ENCODE measurements at places on chromosomes 13 and 19.

DNA sequence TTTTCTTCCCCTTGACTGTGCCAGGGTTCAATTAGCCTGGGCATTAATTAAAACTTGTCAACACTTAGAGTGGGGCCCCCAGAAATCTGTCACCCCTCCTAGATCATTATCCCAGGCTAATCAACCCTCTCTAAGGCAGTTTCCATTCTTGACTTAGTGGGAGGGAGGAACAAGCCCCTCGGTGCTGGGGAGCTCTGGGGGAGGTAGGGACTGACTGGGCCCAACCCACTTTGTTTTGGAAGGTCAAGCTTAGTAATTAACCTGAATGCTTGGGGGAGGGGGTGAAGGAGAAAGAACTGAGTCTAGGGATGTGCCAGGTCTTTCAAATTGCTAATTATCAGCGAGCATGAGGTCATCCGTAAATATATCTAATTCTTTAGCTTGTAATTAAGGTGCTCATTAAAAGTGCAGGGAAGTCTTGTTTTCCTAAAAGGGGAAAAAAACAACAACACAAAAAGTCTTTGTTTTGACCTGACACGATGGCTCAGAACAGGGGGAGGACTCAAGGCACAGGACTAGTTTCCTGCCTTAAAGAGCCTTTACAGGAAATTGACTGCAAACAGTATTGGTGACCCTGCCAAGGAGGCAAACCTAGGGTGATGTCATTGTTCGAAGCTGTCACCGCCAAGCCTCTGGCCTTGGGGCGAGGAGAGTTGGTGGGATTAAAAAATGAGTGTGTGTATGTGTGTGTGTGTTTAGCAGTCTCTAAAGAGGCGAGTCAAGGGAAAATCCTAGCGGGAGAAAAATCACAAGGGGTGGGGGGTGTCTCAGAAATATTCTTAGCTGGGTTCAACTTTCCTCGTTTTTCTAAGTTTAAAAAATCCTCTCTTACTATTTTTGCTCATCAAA, 19.4 kb downstream of the ACTN4 start:
- no peak for DNase-seq

DNA sequence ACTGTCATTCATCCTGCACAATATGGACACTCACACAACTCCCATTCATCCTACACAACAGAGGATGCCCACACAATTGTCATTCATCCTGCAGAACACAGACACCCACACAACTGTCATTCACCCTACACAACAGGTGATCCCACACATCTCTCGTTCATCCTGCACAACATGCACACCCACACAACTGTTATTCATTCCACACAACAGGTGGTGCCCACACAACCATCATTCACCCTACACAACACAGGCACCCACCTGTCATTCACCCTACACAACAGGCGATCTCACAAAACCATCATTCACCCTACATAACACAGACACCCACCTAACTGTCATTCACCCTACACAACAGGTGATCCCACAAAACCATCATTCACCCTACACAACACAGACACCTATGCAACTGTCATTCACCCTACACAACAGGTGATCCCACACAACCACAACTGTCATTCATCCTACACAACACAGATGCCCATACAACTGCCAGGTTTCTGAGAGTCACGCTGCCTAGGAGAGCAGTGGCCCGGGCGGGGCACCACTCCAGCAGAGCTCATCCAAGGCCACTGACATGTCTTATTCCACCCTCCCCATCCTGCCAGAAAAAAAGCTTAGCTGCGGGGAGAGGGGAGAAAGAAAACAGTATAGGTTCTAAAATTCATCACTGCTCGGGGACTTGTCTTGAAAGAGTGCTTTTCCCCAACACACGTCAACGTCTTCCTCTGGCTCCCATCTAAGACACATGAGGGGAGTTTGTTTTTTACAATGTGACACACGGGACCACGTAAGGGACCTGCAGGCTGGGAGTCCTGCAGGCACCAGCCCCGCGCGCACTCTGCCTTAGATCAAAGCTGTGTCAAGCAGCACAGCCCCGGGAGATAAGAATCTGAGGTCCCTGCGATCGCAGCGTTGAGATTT, 44.0 kb downstream of the KLF2 start:
- no peak for DNase-seq

- no peak for DNase-seq
These were observed 9.1 kb downstream of the ARID3A start for GRCh38 chr19:934865-935479.

DNA sequence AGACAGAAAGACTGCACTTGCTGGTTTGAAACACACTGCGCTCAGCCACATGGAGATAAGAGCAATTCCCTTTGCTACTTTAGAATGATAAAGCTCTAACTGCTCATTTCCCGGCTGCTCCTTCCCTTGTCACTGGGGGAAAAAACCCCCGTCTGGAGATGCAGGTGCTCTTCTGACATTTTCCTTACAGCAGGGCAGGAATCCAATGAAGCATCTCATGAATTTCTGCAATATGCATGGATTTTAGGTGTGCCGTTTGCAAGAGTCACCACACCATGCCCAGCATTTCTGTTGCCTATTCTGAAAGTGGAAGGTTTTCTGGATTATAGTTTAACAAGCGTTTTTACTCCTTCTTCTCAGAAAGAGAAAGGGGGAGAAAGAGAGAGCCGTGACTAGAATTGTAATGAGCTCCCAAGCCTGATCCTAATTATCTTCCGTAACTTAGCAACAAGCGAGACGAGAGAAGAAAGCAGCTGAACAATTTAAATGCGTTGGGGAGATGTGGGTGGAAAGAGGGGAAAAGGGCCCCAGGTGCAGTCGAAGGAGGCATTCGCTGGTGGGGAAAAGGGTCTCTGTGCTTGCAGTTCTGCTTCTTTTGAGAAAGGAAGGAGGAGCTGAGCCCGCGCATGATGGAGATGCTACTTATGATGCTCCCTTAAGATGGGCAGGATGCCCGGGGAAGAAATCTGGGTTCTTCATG, 76.6 kb upstream of the SPATA13 start:
- no peak for DNase-seq

DNA sequence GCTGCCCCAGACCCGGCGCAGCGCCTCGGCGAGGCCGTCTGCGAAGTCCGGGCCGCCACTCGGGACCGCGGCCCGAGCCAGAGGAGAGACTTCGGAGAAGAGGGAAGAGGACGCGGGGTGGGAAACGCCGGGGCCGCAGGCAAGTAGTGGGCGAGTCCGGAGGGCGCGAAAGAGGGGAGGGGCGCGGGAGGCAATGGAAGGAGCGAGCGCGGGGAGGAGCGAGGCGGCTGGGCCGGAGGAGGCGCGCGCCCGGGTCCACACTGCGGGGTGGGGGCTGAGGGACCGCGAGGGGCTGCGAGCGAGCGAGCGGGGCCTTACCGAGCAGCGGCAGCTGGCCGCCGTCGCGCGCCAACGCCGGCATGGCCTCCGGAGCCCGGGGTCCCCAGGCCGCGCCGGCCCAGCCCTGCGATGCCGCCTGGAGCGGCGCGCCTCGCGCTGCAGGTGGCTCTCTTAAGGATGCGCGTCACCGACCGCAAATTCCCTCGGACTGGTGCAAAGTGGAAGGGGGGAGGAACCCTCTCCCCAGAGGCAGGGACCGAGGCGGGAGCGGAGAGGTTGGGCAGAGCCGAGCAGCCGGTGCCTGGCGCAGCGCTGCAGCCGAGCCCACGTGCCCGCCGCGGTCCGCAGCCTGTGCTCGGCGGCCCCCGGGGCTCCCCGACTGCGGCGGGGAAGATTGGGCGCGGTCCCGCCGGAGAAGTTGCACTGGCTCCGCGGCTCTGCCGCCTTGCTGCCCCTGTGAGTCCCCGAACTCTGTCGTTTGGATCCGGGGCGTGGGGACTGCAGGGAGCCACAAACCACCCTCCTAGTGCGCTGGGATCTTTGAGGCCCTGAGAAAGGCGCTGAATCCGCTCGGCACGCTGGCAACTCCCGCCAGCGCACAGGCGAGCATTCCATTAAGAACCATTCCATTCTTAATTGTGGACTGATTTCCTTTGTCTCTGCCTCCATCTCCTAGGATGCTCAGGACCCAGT, at the start of gene FLT3:
Gene FLT3 (minus strand): TSS at position 427 of the 972 bp plus-strand sequence. CDS start 66 bp downstream, at position 361.
- DNase-seq: no peak

- DNase-seq: no peak
These were observed 31.0 kb upstream of the KATNAL1 start for GRCh38 chr13:30338331-30338851.

GRCh38 chr13:49219647-49220035, 497 bp upstream of the MLNR start:
- no peak for DNase-seq

DNA sequence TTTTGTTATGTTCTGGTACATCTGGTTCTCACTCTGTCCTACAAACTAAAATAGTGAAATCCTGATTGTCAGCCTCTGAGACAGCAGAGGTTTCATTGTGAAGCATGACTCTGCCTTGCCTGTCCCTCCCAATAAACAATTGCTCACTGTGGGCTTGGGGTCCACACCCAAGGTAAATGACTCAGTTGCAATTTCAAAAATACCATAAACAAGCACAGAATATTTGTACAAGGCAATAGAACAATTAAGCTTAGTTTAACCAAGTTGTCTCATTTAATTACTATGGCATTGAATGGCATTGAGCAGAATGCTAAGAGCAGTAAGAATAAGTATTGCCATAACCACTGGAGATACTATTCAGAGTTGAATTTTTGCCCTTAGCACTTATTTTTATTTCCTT, 353.6 kb downstream of the SPRY2 start:
- DNase-seq: no peak

DNA sequence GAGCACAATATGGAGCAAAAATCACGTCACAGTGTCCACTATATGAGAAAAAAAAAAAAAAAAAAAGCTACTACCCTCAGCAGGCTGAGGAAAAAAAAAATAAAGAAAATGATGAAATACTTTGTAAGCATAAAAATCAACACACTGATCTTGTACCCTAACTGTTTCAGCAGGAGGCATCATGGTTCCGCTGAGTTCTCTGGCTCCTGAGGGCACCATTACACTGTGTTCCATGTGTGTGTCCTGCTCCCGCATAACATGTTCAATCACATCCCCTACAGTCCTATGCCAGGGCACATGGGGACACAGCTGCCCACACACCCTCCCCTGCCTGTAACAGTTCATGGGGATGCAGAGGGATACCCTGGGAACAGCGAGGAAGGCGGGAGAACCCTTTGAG, 33.5 kb downstream of the DOCK9 start:
- no peak for DNase-seq

- no peak for DNase-seq
These were observed 18.7 kb downstream of the PPP5C start for GRCh38 chr19:46365561-46365960.
